ENCODE measurements at places on chromosomes 5 and 9.

- peak; percentile 77 for DNase-seq
Observed at GRCh38 chr9:96418083-96418919, at the start of gene ZNF367. ZNF367 (minus strand) TSS chr9:96418370; CDS start chr9:96418032, 338 bp downstream.

DNA sequence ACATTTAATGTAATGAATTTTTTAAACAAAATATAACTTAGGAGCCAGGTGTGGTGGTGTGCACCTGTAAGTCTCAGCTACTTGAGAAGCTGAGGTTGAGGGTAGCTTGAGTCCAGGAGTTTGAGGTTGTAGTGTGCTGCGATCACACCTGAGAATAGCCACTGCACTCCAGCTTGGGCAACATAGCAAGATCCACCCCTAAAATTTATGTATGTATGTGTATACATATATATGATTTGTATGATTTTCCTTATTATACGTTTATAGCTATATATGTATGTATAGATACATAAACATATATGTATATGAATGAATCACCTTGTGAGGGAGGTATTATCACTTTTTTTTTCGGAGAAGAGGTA is 653 bp upstream of the CCNI2 start:
- no peak for DNase-seq

GRCh38 chr9:81898851-81899250 is 29.4 kb upstream of the SPATA31D4 start:
- no peak for DNase-seq

DNA sequence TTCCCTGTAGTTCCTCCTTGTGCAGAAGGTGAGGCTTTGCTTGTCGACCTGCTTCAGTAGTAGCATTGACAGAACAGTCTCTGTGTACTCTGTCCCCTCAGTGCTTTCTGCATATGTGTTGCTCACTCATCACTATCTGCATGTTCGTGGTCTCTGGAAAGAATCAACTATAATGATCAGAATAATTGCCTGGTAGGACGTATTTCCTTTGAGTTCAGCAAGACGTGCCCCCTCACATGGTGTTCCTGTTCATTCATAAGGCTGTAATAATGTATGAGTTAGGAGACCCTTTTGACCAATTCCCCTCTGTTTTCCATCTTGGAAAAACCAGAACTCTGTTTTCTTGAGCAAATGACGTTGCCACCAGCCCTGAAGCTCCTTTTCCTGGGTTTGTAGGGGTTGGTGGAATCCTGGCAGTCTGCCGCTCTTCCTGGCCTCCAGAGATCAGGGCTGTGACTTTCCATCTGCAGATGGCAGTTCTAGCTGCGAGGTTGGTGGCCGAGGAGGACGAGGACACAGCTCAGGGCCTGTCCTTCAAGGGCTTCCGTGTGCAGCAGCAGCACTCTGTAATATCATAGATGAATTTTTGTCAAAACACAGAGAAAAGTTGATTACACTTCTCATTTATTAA is 61.9 kb downstream of the EXOSC2 start:
- no peak for DNase-seq

GRCh38 chr9:105832096-105832710 is 137.9 kb downstream of the TMEM38B start:
- DNase-seq = no peak

DNA sequence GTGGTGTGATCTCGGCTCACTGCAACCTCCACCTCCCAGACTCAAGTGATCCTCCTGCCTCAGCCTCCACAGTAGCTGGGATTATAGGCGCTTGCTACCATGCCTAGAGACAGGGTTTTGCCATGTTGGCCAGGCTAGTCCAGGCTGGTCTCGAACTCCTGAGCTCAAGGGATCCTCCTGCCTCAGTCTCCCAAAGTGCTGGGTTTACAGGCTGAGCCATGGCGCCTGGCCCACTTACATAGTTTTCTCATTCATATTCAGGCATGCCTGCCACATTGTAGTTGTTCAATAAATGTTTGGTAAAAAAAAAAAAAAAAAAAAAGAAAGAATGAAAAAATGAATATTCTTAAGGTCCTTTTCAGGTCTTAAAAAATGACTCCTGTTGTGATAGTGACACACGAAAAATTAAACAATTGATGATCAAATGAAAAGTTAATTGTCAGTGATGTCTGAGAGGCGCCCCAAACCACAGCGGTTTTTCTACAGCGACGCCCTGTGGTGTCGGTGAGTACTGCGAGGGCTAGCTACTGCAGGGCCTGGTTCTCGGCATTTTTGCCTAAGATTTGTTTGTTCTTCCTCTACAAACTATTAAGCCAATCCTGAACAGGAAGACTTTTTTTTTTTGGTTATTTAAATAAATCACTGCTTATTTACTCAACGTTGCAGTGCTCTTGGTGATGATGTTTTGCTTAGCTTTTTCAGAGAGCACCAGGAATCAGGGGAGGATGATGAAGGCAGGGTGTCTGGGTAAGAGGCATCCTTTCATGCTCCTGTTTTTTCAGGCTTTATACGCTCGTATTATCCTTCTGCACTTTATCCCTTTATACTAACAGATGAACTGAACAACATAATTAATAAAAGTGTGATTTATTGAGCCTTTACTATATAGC is 67.0 kb upstream of the DPYSL3 start:
- DNase-seq = no peak

DNA sequence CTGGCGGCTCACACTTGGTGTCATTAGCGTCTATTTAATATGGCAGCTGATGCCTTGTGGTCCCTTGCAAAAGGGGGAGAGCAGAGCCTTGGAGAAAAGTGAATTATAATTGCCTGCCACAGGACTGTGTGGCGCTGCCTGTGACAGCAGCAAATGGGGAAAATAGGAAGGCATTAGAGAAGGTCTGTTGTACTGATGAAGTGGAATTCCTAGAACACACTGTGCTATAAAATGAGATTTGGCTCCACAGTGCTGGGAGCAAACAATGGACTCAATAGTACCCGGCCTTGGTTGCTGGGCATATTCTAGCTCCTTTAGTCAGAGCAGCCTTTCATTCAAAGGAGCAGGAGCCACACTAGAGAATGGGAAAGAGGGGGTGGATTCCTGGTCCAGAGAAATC is 21.3 kb downstream of the SEMA6A start:
- no peak for DNase-seq

GRCh38 chr5:59842999-59843398 is 50.5 kb downstream of the PDE4D start:
- no peak for DNase-seq

- no peak for DNase-seq
Observed at GRCh38 chr5:14728459-14728938, 64.0 kb downstream of the OTULIN start.

- no peak for DNase-seq
Observed at GRCh38 chr5:135013947-135014570, 20.0 kb downstream of the PITX1 start.

GRCh38 chr9:22440841-22441240 is 5.8 kb upstream of the DMRTA1 start:
- no peak for DNase-seq

GRCh38 chr5:67577424-67577823 is 380.8 kb upstream of the CD180 start:
- DNase-seq = no peak

DNA sequence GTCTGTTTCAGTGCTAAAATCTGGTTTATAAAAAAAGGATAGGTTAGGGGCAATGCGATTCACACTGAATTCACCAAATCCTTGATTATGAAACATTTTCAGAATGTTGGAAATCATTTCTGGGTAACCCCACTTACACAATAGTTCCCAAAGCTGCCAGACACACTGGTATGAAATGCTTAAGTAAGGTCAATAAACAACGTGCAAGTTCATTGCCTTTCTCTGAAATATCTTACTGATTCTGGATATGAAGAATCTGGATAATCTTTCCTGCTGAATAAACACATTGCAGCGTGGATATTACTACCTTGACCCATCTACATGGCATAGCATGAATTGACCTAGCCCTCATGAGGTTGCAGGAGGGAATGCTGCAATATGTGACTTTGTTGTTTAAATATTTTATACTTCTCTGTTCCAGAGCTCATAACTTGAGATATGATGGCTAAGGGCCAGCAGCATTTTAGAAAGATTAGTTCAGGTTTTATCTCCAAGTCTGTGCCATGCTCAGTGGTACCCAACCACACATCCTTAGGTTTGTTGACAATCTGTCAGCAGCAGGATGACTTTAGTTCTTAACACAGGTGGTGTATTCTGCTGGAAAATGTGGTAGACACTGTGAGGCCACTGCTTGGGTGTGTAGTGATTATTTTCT is 121.0 kb downstream of the NREP start:
- no peak for DNase-seq

DNA sequence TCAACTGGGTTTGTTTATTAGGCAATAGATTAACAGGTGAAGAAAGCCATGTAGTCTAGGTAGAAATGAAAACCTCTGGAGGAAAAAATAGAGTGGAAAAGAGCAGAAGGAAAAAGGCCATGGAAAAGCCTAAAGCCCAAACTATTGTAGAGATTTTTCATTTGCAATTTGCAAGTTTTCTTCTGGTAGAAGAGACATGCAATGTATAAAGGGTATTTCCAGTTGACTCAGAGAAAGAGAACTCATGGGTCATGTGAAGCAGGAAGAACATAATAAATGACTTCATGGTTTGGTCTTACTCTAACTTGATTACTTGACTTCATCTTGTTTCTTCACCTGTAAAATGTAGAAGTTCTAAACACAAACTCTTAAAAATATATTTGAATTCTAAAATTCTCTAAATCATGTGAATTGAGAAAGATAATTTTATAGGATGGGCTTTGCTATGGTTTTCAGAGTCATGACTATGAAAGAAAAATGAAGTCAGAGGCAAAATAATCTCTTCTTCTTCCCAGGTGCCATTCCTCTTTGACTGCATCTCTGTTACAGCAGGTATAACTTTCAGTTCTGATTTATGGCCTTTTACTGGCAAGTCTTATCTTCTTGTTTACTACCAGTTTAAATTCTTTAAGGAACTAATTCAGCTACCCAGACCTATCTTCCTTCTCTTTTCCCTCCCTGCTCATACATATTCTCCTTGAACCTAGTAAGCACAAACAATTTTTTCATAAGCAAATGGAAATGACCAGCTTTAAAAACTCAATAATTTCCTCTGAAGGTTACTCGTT is 47.7 kb upstream of the TMC1 start:
- DNase-seq = no peak

GRCh38 chr5:113807427-113807991 is 294.0 kb downstream of the YTHDC2 start:
- no peak for DNase-seq

GRCh38 chr5:115623658-115624057 is 2.2 kb downstream of the TMED7 start:
- DNase-seq = no peak

DNA sequence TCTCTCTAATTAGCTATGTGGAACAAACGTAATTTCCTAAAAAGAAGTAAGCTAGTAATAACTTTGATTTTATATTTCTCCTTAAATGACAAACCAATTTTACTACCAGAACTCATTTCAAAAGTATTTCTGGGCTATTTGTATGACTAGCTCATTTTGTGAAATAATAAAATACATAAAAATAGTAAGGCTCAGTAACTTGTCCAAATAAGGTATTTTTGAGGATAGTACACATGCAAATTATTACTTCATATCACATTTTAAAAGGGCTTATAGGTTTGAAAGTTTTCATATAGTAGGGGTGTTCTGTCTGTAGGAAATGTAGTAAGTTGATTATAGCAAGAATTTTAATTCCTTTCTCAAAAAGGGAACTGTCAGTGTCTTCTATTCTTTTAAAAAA is 26.5 kb downstream of the C9orf85 start:
- DNase-seq = no peak

DNA sequence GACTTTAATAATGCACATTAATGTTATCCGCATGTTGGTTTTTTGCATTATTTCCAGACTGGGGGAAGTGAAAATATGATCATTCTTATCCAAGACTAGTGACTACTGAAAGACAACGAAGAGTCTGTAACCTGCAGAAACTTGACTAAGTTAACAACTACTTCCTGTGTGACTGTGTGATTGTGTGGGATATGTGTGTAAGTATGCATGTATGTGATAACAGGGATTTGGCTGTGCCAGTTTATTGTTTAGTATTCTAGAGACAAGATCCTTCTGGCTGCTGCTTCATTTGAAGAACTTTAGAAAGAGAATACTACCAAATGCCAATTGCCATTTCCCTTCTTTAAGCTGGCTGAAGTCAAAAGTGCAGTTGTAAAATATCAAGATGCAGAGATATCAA is 375.7 kb upstream of the PRR16 start:
- no peak for DNase-seq

- no peak for DNase-seq
Observed at GRCh38 chr5:38790268-38790667, 55.5 kb upstream of the OSMR start.

DNA sequence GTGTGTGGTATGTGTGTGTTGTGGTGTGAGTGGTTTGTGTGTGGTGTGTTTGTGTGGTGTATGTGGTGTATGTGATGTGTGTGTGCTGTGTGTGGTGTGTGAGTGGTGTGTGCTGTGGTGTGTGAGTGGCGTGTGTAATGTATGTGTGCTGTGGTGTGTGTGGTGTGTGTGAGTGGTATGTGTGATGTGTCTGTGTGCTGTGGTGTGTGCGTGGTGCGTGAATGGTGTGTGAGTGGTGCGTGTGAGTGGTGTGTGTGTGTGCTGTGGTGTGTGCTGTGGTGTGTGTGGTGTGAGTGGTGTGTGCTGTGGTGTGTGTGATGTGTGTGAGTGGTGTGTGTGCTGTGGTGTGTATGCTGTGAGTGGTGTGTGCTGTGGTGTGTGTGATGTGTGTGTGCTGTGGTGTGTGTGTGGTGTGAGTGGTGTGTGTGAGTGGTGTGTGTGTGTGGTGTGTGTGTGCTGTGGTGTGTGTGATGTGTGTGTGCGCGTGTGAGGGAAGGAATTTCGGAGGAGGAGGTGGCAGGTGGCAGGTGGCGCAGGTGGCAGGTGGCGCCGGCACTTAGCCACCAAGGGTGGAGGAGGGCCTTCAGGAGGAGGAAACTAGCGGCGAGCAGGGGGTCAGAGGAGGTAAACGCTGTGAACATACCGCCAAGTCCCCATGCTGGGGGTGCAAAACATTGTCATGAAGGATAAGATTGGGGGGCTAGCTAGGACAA is 191.8 kb downstream of the MELK start:
- no peak for DNase-seq

- no peak for DNase-seq
Observed at GRCh38 chr5:89255845-89256463, 373.0 kb upstream of the MEF2C start.

DNA sequence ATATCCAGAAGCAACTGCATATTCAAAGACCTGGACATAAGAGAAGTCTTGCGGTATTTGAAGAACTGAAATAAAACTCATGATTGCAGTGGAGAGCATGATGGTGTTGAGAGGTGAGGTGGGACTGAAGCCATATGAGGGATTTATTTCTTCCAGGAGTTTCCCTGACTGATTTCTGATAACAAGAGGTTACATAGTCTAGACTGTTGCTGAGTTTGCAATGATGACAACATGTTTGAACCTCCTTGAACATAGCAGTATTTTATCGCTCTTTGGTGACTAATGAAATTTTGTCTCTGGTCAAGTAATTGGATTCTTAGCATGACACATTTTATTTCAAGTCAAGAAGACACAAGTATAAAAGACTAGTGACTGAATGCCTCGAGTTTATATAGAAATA is 61.8 kb downstream of the ACTBL2 start:
- no peak for DNase-seq

DNA sequence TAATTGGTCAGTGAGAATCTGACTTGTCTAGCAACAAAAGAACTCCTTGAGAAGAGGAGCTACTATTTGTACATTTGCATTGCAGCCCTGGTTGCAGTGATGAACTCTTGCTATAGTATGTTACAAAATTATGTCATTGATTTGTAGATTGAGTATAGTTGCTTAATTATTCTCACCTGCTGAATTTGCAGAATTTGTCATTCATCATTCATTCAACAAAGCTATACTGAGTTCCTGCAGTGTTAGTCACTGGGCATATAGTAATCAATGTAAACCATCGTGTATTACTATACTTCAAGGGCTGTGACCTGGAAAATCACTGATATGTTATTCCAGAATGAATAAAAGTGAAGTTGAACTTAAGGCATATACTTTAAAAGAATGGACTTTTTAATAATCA is 50.1 kb downstream of the SLC1A3 start:
- no peak for DNase-seq

All from activated CD4-positive, alpha-beta T cell treated with anti-CD3 and anti-CD28 coated beads for 1 hour (primary cell).